ENCODE measurements at places on chromosomes 6 and 20.
A peak's percentile ranks its signal among the peaks of the same experiment; 100 is the strongest.

GRCh38 chr6:78580923-78581322 is 286.4 kb upstream of the IRAK1BP1 start:
- no peak for DNase-seq

DNA sequence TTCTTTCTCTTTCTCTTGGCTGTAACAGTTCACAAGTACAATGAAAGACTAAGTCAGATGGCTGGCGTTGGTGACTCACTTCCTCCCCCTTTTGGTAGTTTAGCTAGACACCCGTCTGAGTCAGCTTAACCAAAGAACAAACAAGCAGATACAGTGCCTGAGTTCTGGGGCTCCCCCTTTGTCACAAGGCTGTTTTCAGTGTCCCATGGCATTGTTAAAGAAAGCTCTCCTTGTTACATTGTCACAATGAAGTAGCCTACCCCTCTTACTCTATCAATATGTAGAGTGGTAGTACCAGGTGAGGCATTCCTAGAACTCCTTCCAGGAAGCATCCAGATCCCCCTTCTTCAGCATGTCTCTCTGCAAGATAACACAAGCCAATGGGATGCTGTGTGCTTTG is 38.6 kb downstream of the KIAA0408 start:
- DNase-seq, result peak; percentile 32

GRCh38 chr6:10084111-10084986 is 330.5 kb downstream of the TFAP2A start:
- no peak for DNase-seq

- DNase-seq, result no peak
Measured at GRCh38 chr6:9620263-9620662, 794.6 kb downstream of the TFAP2A start.

- no peak for DNase-seq
Measured at GRCh38 chr20:43564993-43565757, 6.3 kb downstream of the SGK2 start.

GRCh38 chr6:36605560-36606391 is 11.6 kb downstream of the SRSF3 start:
- no peak for DNase-seq

GRCh38 chr6:39910164-39910563 is 24.1 kb downstream of the MOCS1 start:
- no peak for DNase-seq

- DNase-seq, result no peak
Measured at GRCh38 chr20:32456869-32457478, 98.8 kb downstream of the ASXL1 start.

DNA sequence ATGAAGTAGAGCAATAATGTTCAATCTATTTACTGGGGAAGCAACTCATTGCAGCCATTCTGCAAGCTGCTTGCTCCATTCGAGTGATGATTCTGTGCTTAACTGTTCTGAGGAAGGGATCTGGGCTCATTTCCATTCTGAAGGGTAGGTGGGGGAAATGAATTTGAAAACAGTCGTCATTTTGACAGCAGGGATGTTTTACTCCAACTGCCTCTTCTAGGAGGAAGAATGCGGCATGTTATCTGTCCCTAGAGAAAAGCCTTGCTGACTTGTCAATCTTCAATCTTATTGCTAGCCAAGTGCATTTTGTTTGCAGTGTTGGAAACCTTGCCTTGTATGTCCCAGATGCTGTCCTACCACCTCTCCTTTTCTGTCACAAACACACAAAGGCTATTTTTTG is 105.9 kb downstream of the PRDM13 start:
- DNase-seq, result no peak

GRCh38 chr6:28710466-28711191 is 184.9 kb downstream of the GPX5 start:
- no peak for DNase-seq

- no peak for DNase-seq
Measured at GRCh38 chr20:51946586-51946985, 144.3 kb upstream of the SALL4 start.

DNA sequence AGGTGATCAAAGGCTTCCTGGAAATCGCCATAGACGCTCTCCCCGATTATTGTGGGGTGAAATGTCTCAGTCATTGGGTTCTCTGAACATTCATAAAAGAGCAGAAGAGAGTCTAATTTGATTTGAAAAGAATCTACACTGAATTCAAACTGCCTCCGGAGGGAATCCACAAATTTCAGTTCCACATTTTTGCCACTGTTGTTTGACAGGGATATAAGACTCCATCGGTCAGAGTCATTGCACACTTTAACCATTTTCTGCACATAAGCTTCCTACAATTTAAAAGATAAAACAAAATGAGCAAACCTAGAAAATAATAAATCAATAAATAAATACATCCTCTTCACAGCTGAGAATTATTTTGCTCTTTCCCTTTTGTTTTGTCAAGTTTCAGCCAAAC is 2.3 kb downstream of the TENT5A start:
- no peak for DNase-seq

DNA sequence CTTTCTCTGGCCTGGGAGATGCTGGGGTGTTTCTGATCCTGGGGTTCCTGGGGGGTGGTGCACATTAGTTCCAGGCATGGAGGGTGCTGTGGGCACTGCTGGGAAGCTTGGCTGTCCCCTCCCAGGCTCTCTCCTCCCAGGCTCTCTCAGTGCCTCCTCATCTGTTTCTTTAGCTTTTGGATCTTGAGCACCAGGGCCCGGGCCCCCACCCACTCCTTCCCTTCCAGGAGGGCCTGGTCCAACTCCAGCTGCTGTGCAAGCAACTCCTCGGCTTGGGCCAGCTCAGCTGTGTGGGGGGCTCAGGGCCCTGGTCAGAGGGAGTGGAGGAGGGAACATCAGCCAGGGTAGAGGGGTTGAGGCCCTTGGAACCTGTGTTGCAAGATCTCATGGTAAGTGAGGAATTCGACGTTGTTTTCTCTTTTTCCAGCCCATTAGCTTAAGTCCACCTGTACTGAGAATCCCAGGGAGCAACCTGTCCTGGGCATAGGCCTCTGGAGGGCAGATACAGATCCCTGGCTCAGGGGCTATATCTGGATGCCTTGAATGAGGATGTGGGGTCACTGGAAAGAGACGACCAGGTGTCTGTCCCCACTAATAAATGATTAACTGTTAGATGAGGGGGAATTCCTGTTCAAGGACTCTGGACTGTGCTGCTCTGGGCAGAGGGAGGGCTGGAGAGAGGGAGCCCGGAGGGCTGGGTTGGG is 34.5 kb upstream of the HLA-A start:
- DNase-seq, result no peak

DNA sequence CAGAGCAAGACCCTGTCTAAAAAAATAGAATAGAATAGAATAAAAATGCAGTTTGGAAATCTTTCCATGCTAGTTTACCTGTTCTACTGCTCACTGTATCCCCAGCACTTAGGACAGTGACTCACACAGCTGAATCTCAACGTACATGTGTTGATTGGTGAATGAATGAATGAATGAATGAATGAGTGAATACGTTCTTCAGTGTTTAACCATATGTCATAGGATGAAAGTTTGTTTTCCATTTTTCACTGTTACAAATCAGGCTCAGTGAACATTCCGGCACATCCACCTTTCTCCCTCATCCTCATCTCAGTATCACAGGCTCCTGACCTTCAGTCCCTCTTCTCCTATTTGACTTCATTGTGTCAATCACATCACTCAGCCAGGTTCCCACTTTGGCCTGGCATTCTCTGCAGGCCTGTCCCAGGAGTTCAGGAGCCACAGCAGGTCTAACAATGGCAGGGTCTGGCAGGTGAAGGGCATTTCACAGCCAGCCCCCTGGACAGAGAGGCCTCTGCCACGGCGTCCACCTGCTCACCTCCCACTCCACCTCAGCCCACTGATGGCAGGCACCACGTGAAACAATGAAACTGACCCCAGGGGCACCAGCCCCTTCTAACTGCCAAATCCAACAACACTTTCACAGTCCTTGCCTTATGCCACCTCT is 7.9 kb downstream of the ZC3H12D start:
- no peak for DNase-seq

- DNase-seq, result no peak
Measured at GRCh38 chr6:38100380-38100779, 280.9 kb downstream of the ZFAND3 start.

GRCh38 chr6:133047065-133047665 is 194.0 kb upstream of the EYA4 start:
- no peak for DNase-seq

DNA sequence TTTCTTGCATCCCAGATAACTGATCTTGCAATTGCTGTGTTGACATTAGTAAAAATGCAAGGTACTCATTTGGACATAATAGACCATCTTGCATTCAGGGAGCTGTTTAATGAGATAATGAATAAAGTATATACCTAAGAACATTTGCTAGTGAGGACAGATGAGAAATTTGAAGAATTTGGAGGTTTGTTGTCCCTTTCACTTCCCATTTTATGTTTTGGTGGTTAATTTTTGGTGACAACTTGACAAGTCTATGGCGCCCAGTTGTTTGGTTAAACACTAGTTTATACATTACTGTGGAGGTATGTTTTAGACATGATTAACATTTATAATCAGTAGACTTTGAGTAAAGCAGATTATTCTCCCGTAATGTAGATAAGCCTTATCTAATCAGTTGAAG is 300.2 kb upstream of the SYNCRIP start:
- DNase-seq, result no peak

DNA sequence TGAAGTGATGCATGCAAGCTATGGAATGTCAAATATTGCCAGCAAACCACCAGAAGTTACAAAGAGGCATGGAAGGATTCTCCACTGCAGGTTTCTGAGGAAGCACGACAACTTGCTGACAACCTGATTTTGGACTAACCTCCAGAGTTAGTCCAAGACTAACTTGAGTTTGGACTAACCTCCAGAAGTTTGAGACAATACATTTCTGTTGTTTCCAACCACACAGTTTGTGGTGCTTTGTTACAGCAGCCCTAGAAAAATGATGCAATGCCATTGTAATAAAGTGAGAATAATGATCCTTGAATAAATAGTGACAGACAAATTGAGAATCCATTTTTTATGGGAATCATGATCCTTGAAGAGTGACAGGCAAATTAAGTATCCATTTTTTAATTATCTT is 169.9 kb upstream of the HDDC2 start:
- no peak for DNase-seq

GRCh38 chr6:6912817-6913744 is 194.7 kb upstream of the RREB1 start:
- no peak for DNase-seq

DNA sequence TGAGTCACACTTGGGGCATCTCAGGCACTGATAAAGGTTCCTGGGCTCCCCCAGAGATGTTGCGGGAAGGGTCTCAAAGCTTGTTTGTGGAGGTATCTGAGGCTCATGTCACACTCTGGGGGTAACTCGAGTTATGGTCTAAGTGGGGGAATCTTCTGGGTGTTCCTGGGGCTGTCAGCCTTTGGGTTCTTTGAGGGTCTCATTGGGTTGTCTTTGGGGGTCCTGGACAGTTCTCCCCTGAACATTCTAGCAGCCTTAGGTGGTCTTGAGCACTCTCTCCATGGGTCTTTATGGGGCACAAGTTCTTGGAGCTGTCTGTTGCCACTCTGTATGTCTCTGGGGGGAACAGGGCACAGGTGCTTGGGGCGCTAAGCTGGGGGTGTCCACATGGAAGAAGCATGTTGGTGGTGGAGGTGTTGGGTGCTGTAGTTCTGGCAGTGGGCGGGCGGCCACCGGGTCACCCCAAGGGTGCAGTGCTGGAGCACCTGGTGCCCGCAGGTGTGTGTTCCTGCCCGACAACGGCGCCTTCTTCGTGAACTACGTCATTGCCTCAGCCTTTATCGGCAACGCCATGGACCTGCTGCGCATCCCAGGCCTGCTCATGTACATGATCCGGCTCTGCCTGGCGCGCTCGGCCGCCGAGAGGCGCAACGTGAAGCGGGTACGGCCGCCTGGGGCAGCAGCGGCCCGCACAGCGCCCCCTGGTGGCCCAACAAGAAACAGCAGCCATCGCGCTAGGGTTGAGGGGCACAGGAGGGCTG is 7.1 kb upstream of the CAPN11 start:
- peak; percentile 72 for DNase-seq

DNA sequence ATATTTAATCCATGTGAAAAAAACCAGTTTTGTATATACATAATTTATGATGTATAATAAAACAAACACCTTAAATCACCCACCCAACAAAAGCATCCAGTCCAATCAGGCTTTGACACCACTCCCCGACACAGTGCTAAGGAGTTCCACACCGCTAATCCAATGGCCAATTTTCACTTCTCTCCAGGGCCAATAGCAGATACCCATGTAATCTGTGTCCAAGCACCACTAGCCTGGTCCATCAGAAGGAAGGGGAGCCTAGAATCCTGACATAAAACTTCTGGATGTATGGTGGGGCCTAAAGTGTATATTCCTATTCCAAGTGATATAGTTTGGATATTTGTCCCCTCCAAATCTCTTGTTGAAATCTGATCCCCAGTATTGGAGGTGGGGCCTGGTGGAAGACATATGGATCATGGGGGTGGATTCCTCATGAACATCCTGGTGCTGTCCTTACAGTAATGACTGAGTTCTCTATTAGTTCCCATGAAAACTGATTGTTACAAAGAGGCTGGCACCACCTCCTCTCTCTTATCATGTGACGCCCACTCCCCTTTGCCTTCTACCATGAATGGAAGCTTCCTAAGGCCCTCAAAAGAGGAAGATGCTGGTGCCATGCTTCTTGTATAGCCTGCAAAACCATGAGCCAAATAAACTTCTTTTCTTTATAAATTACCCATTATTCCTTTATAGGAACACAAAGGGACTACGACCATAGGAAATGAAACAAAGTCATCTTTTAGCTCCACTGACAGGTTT is 20.8 kb downstream of the RALGAPA2 start:
- no peak for DNase-seq

DNA sequence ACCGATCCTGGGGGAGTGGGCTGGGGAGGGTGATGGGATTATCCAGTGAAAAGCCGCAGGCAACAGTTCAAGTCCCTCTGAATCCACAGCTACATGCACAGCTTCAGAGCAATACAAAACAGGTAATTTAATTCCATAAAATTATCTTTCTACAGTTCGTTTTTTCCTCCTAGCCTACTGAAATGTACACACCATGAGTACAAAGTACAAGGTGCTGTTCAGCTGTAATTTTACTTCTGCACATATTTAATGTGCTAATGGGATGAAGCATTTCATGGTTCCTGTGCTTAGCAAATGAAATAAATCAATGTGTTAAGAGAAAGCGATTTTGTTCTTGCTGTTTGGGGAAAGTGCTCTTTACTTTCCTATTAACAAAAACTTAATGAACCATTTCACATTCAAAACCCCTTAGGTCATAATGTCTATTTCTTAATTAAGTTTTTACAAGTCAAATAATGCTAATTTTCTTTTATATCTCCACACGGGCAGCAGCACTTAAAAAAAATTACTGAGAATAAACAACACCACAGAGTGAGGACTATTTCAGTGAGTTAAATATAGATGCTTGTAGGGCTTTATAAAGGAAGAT is 71.8 kb downstream of the INSM1 start:
- no peak for DNase-seq
